ENCODE measurements at places on chromosomes 16 and 17.

- no peak for DNase-seq
Observed at GRCh38 chr16:368388-369158, 1.8 kb downstream of the MRPL28 start.

DNA sequence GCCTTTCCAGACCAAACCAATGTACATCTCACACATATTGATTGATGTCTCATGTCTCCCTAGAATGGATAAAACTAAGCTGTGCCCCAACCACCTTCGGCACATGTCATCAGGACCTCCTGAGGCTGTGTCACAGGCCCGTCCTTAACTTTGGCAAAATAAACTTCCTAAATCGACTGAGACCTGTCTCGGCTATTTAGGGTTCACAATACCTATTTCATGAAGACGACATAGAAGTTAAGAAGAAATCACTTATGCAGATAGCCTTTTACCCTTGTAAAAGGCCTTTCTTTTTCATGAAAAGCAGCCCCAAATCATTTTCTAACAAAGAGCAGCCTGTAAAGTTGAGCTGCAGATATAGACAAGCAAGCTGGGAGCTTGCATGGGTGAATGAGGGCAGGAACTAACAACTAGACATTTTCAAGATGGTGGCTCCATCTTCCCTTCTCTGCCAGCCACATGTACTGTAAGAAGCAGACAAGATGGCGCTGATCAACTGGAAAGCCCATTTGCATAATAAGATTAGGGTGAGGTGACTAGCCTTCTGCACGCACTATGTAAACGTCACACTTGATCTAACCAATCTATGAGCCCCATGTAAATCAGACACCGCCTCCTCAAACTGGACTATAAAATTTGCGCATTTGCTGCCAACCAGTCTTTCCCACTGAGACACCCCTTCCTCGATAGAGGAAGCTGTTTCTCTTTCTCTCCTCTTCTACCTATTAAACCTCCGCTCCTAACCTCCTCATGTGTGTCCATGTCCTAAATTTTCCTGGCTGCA is 4.7 kb upstream of the KDM8 start:
- DNase-seq: no peak

DNA sequence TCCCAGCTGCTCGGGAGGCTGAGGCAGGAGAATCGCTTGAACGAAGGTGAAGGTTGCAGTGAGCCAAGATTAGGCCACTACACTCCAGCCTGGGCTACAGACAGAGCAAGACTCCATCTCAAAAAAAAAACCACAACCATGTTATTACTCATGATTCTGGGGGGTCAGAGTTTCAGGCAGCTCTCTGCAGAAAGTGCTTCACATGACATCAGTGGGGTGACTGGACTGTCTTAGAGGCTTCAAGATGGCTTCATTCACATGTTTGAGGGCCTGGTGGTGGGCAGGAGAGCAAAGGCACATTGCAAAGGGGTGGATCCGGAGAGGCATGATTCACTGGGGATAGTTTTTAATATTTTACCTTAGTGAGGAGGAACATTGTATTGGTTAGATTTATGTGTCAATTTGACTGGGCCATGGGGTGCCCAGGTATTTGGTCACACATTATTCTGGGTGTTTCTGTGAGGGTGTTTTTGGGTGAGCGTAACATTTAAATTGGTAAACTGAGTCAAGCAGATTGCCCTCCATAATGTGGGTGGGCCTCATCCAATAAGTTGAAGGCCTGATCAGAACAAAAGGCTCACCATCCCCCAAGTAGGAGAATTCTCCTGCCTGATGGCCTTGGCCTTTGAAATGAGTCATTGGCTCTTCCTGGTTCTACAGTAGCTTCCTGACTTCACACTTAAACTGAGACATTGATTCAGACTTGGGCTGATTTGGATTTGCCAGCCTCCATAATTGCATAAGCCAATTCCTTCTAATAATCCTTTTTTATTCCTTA is 109.8 kb downstream of the GOSR1 start:
- no peak for DNase-seq

DNA sequence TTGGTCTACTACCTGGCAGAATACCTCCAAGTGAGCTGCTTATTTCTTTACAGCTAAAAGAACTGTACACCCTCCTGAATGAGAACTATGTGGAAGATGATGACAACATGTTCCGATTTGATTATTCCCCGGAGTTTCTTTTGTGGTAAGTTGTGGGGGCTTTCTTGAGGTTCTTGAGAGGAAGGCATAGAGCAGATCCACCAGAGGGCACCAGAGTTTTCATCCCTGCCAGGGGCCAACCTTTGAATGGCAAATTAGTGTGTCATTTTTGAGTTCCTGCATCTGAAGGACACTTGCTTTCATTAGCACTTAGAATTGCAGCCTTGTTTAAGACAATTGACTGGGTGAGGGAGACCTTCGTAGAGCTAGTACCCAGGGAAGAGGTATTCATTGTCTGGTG is 35.0 kb downstream of the NMT1 start:
- no peak for DNase-seq

- no peak for DNase-seq
Observed at GRCh38 chr17:79495665-79496064, 115.2 kb downstream of the RBFOX3 start.

DNA sequence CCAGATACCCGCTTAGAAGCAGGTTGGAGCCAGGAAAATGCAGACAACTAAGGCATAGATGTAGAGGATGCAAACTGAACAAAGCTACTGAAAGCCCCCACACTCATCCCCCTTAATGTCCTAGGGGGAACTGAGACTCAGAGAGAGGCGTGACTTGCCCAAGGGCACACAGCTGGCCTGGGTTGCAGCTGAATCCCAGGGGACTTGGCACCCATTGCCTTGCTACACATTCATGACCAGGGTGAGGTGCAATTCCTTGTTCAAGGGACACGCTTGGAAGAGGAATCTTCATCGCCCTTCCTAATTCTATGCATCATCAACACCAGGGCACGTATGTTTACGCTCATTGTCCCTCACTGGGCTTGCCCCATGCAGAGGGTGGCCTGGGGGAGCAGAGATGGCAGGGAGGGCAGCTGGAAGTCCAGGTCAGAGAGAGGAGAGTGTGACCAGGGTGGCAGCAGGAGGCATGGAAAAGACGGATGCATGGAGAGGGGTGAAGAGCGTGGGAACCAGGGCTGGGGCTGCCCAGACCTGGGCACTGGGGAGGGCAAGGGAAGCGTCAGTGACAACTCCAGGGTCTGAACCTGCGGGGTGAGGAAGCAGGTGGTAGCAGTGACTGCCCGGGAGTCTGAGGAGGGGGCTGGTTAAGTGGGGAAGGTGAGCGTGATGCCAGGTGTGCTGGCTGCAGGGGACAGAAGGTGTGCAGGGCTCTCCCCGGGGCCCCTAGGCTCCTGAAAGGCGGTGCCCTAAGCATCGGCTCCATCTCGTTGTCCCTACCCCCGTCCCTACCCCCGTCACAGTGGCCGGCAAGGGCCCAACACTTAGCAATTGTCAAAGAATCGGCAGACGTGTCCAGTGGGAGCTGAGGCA is 267.1 kb upstream of the TNRC6C start:
- DNase-seq: no peak

DNA sequence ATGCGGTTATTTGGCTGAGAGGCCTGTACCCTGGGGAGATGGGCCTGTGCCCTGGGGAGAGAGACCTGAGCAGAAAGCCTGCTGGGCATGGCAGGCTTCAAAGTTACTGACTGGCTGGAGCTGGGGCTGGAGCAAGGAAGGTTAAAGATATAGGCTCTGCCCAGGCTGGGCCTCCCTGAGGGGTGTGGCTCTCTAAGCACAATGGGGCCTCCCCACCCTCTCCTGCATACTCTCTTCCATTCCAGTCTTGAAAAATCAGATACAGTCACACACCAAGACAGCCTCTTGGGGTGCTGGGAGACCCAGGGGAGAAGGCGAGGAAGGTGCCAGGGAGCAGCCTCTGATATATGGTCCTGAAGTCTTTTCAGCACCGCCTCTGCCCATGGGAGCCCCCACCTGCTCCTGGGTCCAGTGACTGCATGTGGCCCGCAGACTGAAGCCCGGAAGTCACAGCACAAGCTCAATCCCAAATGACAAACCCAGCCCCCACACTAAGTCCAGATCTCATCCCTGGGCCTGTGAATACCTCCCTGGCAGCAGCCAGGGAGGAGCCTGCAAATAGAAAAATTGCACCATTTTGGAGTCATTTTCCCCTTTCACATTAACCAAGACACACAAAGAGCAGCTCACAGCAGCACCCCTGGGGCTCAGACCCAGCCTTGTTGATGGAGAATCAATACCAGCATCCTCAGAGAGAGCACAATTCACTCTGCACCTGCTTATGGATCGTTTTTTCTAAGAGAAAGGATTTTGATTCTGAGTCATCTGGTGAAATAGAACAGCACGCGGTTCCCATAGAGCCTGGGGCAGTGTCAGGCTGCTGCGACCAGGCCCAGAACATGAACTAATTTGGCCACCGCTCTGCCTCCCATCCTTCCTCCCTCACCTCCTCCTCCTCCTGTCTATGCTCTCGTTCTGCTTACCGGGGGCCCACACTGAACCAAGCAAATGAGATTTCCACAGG is 25.6 kb upstream of the CACNG1 start:
- no peak for DNase-seq

DNA sequence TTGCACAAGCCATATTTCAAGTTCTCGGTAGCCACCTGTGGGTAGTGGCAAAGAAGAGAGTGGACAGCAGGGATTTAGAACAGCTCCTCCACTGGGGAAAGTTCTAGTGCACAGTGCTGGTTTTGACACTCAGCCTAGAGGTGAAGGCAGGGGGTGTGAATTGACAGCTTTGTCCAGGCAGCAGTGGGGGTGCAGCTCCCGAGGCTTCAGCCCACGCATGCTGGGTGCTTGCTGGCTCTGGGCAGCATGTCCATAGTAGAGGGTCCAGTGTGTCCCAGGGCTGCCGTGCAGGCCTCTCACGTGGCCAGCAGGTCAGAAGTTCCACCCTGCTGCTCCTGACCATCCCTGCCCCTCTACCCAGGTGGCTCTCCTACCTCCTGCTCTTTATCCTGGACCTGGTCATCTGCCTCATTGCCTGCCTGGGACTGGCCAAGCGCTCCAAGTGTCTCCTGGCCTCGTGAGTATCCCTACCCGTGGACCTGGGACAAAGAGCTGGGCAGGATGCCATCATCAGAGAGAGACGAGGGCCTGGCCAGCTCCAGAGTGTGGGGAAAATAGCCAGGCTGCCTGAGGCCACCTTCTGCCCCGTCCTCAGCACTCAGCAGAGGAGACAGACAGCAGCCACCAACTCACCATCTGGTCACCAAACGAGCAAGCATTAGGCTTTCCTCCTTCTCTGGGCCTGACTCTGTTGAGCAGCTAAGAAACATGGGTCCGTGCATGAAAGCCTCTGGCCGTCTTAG is 29.8 kb downstream of the TTYH2 start:
- DNase-seq: no peak

DNA sequence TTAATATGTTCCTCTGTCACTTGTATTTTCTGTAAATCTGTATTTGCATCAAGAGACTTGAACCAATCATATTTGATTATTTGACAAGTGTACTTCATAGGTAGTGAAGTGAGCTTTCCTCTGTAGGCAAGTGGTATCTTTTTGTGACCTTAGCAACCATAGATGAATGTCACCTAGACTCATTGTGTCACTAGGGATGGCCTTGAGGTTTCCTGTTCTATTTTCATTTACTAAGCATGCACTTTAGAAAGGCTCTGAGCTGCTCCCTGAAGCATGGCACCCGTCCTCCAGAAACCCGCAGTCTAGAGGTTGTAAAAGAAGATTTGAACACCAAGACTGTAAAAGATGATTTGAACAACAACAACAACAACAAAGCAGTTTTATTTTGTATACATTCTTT is 151.7 kb downstream of the PRKCB start:
- DNase-seq: no peak

- no peak for DNase-seq
Observed at GRCh38 chr17:3026856-3027751, 36.3 kb downstream of the OR1D5 start.

GRCh38 chr17:66542129-66542966 is 239.9 kb downstream of the PRKCA start:
- no peak for DNase-seq

Data from left renal pelvis (tissue), 4 donors.